ENCODE measurements at places on chromosomes 1 and 21.

DNA sequence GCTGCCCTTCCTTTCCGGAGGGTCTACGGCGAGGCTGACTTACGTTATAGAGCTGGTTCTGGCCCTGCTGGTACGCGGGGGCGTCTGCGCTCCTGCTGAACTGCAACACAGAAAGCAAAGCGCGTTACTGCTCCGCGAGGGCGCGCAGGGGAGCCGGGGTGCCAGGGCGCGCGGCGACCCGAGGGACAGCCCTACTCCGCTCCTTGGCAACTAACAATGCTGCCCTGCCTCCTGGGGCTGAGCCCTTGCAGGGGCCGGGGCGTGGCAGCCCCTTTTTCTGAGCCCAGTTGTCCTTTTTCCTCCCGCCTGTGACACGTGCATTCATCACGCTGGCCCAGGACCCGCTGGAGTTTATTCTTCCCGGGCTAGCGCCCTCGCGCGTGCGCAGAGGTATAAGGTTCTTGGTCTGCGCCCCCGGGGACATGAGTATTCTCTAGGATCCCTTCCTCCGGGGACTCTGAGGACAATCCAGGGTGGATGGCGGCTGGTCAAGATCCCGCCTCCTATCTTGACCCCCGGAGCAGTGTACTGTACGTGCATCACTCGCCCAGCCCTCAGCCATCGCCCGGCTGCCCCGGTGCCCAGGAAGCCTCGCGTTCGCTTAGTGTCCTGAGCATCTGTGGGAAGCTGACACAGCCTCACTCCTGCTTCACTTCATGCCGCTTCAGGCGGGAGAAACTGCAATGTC is 78.9 kb downstream of the CD247 start:
- DNase-seq: no peak

DNA sequence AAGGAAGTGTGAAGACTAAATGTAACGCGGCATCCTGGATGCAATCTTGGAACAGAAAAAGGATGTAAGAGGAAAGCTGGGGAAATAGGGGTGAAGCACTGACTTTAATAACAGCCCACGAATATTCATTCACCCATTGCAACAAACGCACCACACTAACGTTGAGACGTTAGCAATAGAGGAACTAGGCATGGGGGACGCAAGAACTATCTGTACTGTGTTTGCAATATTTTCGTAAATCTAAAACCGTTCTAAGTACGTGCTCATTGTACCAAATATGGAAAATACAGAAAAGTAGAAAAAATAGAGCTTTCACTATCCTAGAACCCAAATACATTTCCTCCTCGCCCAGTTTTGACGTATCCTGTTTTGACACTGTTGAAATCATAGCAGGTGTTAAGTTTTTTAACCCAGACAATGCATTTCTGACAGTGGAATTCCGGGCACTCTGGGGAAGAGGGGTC is 3.9 kb downstream of the LAPTM5 start:
- no peak for DNase-seq

DNA sequence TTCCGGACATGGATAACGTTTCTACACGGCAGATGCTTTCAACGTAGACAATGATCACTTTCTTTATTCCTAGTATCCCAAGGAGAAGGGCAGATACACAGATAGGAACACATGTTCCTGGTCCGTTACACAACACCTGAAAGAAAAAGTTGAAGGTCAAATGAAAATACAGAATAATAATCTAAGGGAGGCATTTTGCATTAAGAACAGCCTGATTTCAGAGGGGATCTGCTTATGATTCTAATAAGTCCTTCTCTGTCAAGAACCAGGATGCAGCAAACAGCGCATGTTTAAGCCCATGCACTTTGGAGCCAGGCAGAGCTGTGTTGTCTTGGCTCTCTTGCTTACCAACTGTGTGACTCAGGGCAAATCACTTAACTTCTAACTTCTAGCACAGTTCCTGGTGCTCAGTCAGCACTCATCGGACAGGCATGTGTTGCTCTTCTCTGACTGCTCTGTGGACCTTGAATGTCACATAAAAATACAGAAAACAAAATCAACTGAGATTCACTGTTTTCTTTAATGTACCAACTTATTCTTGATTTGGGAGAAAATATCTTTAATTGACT is 56.3 kb upstream of the CNN3 start:
- DNase-seq: no peak

- DNase-seq: no peak
These were observed 41.1 kb downstream of the GLIS1 start for GRCh38 chr1:53697721-53698383.

- no peak for DNase-seq
These were observed 2.4 kb downstream of the PGLYRP4 start for GRCh38 chr1:153346077-153346723.

DNA sequence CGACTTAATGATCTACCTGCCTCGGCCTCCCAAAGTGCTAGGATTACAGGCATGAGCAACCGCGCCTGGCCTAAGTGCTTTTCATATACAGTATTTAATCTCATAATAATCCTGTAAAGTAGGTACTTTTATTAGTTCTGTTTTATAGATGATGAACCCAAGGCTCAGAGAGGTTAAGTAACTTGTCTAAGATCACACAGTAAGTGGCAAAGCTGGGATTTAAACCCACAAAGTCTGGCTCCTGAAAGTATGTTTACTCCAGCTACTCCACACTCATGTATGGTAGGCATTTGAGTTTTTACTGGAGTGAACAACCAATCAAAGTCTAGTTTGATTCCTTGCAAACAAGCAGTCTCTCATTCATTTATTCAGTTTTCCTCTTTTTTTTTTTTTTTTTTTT is 2.3 kb downstream of the DFFA start:
- no peak for DNase-seq

GRCh38 chr1:36365381-36365780 is 20.3 kb downstream of the STK40 start:
- no peak for DNase-seq

DNA sequence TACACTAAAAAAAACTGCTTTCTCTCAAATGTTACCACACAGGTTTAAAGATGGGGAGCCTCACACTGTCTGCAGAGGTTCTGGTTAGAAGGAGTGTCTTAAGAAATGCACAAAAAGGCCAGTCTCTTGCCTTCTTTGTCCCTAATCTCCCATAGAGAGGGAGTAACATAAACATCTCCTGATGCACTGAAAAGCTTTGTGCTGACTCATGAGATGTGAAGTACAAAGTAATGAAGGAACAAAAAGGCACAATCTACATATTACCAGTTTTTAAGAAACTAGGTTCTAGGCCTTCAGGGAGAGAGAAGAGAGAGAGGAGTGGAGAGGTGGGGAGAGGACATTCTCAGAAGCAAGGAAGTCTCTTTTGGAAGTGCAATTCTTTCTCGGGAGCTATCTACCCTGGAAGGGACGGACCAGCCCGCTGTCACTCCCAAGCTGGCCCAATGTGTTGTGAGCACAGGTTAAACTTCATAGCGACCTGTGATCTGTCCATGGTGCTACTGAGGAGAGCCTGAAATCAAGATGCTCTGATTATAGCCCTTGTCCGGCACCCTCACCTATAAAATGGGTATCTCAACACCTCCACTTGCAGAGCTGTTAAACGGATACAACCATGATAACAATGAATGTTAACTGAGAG is 458.1 kb downstream of the DISC1 start:
- DNase-seq: no peak

GRCh38 chr21:27045281-27045985 is 78.5 kb upstream of the ADAMTS5 start:
- no peak for DNase-seq

DNA sequence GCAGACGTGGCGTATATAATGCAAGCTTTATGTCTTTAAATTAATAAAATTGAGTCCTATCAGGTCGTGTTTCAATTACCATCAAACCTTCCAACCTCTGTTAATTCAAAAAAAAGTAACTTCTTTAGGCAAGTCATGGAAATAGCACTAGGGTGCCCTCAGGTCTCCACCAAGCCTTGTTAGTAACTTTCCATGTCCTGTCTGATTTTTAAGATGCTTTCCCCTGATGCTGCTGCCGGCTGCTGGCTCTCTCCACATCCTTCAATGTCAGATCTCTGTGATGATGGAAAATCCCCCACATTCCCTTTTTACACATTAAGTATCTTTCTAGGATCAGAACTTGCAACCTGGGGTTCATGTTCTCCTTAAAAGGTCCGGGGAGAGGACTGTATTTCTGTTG is 3.0 kb downstream of the ERG start:
- no peak for DNase-seq

GRCh38 chr1:175369696-175370095 is 177.1 kb upstream of the KIAA0040 start:
- no peak for DNase-seq

GRCh38 chr1:94275083-94275482 is 37.7 kb upstream of the ARHGAP29 start:
- no peak for DNase-seq

- no peak for DNase-seq
These were observed 63.0 kb downstream of the DISP1 start for GRCh38 chr1:222877854-222878253.

DNA sequence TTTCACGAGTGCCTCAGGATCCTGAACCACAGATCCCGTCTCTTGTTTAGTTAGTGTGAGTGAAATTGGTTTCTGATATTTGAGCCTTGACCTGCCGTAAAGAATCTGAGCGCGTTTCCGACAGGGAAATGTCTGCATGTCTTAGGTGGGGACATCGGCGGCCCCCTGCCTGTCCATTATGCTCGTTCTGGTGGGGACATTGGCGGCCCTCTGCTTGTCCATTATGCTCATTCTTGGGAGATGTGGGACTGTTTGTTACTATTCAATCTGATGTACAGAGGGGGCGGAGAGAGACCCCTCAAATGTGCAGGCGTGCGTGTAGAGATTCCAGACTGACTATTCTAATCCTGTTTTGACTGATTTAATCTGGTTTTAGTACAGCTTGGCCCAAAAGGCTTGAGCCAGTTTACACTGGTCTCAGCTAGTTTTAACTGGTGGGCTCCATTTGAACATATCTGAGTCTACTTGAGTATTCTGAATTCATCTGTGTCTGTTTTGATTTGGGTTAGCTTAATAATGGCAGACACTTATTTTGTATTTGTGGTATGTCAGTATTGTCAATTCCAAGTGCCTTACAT is 6.6 kb upstream of the TINAGL1 start:
- DNase-seq: no peak

GRCh38 chr1:43814401-43814800 is 107.1 kb downstream of the ST3GAL3 start:
- DNase-seq: no peak

DNA sequence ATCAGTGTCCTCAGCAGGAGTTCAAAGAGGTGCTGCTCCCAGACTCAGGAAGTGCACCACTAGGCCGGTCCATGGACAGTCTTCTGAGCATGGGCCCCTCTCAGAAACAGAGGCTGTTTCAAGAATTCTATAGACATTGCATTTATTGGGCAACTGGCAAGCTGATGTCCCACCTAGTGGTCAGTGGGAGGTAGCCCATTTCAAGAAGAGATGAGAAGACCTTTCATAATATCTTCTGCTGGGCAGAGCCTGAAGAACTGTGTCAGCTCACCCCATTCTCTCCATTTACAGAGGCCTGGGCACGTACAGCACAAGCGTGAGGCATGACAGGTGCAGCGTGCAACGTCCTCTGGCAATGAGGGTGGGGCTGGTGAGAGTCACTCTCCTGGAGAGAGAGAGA is 216.0 kb downstream of the DYRK1A start:
- no peak for DNase-seq

- no peak for DNase-seq
These were observed 33.3 kb upstream of the HNRNPU start for GRCh38 chr1:244897476-244898254.

DNA sequence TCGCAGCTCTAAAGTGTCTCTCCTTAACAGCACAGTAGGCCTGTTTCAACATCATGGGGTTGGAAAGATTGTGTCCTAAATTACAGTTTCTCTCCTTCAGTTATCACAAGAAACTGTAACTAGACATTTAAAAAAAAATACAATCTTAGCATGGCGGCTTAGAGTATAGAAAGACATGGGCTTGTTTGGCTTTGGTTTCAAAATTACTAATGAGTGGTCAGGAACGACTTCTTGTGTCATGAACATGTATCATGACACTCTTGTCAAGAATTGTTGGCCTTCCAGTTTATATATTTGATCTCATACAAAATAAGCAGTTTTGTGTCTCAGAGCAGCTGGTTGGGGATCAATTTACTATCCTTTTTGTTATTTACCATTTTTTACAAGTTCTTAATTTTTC is 2.1 kb downstream of the GJA8 start:
- DNase-seq: no peak

DNA sequence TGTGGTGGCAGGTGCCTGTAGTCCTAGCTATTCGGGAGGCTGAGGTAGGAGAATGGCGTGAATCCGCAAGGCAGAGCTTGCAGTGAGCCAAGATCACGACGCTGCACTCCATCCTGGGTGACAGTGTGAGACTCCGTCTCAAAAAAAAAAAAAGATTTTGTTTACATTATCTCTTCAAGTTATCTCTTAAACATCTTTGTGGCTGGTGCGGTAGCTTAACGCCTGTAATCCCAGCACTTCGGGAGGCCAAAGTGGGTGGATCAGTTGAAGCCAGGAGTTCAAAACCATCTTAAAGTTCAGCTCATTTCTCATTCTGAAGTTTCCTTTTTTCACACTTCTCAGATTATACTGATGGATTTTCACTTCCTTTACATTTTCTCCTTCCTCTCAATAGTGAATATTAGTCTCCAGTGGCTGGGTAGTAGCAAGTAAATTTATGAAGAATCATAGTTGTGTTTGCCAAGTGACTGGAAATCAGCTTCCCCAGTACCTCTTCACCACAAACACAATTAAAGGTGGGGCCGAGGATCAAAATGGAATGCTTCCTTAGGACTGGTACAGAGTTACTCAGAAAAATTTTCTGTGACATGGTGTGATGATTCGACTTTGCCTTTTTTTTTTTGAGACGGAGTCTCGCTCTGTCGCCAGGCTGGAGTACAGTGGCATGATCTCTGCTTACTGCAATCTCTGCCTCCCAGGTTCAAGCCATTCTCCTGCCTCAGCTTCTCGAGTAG is 13.8 kb downstream of the PIP5K1A start:
- DNase-seq: no peak

DNA sequence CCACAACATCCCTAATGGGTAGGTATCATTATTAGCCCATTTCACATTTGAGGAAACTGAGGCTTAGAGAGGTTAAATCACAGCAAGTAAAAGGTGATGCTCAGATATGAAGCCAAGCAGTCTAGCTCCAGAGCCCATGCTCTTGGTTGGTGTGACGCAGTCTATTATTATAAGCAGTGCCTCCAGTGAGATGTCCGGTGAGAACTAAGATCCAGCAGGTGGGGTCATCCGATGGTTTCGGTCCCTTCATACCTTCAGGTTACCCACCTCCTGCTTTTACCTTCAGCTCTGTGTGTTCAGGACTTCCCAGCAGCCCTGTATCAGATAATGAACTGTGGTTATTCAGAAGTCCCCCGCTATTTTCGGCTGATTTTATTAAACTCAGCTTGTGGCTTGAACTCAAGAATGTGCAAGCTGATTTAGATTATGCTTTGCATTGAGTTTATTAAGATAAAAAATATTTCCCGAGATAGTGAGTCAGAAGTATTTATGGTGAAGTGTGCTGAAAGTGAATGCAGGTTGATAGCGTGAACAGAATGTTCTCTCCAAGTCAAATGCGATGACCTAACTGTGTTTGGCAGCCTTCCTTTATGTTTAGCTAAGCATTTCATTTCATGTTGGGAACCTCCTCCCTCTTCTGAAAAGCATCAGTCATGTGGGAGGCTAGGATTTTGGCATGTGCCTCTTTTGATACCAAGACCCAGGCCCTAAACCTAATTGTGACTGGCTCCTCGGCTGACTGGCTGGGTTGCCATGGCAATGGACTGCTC is 160.9 kb upstream of the UBE2U start:
- DNase-seq: no peak

GRCh38 chr1:245546875-245547274 is 392.1 kb downstream of the KIF26B start:
- no peak for DNase-seq
